NCI-H460 (cell line): ENCODE measurements at places on chromosomes 5 and 9.

DNA sequence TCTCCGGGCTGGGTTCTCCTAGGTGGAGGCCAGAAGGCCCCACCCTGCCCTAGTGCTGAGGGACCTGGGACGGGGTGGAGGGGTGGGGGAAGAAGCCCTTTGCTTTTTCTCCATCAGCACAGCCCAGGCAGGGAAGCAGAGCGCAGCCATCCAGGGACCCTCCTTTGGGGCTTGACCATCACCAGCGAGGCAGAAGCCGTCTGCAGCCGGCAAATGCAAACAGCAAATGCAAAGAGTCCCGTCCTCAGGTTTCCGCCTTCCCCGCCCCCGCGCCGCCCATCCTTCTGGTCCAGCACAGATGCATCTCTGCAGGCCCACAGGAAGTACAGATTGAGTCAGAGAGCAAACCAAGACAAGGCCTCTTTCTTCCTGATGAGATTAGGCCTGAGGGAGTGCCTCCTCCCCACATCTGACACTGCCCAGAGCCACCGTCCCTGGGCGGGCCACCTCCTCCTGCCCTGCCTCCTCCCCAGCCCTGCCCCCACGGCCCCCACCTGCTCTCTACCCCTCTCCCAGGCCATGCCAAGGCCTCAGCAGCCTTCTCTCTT lies 23.4 kb downstream of the CORO2A start:
- no peak for DNase-seq

DNA sequence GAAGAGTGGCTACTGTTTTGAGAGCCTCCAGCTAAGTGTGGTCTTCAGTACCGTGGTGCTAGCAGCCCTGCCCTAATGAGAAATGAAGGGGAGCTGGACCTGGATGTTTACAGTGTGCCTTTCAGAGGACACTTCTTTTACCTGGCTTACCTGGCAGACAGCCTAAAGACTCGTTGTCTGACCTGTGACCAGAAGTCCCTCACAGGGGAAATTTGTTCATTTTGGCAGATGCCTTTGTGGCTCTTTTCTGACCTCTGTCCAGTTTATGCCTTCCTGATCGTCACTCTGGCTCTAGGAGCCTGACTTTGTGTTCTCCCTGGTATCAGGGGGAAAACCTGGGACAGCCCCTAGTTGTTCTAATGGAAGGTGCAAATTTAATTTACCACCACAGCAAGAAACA lies 475.1 kb downstream of the DMRTA1 start:
- no peak for DNase-seq

- no peak for DNase-seq
These were observed 332.9 kb downstream of the DNAH5 start for GRCh38 chr5:13611604-13612003.

DNA sequence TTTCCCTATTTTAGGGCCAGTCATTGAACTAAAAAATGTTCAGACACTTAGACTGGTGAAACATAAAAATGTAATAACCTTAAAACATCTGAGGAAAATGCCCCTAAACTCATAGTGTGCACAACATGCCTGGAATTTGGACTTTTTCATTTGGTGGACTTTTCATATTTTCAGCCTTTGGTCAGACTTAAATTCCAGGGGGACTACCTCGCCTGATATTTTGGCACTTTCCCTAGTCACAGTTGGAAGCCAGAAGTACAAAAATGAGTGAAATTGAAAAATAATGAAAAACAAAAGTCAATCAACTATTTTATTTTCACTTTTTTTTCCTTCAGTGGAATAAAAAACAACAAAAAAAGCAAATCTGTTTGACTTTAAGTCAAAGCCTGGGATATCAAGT lies 256.2 kb downstream of the ACTL7B start:
- DNase-seq, result no peak

GRCh38 chr5:136129445-136129844 lies 3.2 kb upstream of the SMAD5 start:
- DNase-seq, result no peak

DNA sequence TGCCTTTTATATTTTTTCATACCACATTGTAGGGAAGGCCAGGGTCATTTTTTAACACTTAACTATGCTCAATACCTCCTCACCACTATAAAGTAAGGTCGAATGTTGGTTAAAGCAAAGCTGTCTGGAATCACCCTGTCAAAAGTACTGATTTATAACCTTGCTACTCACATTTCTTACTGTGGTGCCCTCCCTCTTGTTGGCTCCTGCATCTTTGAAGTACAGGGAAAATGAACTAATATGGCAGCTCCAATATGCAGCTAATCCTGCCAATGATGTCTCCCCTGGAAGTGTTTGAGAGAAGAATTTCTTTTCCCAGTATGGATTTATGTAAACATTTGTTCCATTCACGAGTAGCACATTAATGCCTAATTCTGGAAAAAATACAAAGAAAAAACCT lies 108.4 kb upstream of the RPS23 start:
- DNase-seq, result no peak

DNA sequence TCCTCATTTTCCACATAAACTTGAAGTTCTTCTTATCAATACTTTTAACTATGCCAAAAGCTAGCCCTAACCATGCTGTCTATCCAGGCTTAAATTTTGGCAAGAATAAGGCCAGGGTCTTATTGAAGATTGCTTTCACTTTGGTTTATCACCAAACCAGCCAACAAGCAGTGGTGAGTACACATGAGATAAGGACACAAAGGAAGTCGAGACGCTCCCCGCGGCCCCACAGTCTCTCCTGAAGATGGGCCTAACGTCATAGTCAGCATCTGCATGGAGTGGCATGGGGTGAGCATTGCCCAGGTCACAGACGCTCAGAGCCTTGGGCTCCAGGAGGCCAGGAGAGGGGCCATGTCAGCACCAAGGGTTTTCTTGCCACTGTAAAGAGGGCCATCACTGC lies 80.3 kb downstream of the ATPSCKMT start:
- no peak for DNase-seq

GRCh38 chr5:170378740-170379139 lies 10.4 kb downstream of the KCNMB1 start:
- DNase-seq, result no peak

- DNase-seq, result no peak
These were observed 61.1 kb downstream of the MED10 start for GRCh38 chr5:6317116-6317798.

DNA sequence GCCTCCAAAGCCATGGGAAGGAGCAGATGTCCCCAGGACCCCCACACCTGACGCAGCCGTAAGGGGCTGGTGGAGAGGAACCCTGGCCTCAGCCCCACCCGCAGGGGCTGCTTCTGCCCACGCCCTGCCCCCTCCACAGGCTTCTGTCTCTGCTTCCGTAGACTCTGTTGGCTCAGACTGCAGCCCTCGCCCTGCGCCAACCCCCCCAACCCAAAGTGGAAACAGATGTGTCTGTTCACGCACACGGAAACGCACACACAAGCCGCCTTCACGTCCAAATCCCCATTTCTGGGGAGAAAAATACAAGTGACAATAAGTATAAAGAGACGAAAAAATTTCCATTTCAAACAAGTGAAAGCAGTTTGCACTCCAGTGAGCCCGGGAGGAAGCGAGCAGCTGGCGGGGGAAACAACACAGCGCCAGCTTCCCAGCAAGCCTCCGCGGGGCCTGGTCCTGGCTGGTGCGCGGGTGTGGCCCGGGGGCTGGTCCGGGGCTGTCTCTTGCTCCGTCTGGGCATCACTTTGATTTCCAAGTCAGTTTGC lies 32.6 kb upstream of the RXRA start:
- DNase-seq, result no peak

- DNase-seq, result no peak
These were observed 91.4 kb downstream of the STRBP start for GRCh38 chr9:123176949-123177348.

DNA sequence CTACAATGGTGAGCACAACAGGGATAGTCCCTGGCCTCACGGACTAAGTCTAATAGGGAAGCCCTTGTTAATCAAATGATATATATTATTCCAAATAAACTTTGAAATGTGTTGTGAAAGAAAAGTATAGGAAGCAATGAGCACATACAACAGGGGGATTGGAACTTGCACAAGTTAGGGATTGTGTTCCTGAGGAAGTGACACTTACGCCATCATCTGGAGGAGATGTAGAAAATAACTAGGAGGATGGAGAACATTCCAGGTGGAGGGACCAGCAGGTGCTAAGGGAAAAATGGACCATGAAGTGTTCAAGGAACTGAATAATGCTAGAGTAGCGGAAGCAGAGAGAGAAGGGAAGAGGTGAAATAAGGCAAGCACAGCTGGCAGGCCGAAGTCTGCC lies 18.8 kb upstream of the RPS23 start:
- no peak for DNase-seq

DNA sequence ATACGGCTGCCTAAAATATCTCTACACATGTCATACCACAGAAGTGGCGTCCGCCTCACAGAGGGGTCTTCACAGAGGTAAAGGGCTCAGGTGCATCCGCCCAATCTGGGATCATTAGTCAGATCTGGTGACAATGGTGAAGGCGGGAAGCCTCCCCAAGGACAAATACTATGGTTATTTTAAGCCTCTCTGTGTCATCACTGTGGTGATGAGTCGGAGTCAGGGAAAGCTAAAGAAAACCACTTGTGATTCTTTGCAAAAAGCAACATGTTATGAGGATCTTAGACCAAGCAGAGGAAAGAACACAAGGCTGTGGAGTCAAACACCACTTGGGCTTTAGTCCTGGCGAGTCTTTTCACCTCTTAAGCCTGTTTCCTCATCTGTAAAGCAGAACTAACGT lies 190.4 kb downstream of the DRD1 start:
- no peak for DNase-seq

DNA sequence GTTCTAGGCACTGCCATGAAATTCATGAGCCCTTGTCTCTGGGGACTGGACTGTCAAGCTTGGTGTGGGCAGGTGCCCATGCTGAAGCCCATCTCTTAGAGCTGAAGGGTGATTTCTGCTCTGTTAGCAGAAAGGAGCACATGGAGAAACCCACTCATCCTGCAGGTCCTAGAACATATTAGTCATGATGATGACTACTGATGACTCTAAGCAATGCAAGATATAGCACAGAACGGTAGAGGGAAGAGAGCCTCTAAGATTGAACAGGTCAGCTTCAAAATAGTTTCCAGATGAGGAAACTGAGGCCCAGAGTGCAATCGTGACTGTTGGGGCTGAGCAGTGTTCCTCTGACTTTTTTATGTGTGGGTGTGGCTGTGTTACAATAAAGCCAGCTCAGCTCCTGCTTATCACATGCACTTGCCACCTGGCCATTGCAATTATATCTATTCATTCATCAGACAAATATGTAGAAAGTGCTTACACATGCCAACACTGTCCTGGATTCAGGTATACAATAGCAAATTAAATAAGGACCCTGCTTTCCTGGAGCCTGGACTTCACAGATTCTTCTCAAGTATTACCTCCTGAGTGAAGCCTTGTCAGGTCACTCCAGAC lies 140.2 kb upstream of the BRINP1 start:
- no peak for DNase-seq

DNA sequence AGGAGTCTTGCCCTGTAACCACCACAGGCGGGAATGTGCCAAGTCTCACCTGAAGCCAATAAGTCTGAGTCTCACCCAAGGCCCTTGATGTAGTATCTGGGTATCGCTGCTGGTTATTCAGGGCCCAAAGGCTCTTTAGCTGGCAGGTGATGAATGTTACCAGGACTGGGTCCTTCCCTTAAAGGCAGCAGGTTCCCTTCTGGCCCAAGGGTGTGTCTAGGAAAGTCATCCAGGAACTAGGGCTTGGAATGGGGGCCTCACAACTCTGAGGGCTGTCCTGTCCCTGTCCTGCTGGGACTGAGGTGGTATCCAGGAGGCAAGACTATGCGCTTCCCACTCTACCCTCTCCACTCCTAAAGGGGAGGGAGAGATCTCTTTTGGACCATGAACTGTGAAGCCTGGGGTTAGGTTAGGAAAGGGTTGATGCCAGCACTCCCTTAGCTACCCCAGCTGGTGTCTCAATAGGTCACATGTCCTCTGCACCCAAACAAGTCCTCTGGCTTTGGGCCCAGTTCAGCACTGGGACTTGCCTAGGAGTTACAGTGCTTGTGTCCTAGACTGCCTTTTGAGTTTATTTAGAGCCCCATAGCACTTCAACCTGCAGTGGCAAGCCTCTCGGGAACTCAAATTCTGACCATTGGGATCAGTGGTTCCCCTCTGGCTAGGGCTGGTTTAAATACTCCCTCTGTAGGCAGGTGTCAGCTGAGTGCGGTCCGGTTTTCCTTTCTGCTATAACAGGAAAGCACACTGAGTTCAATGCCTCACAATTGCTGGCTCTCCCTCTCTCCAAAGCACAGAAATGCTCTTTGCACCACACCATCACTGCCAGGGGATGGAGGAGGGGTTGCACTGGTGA lies 22.5 kb upstream of the RANBP3L start:
- DNase-seq, result no peak

DNA sequence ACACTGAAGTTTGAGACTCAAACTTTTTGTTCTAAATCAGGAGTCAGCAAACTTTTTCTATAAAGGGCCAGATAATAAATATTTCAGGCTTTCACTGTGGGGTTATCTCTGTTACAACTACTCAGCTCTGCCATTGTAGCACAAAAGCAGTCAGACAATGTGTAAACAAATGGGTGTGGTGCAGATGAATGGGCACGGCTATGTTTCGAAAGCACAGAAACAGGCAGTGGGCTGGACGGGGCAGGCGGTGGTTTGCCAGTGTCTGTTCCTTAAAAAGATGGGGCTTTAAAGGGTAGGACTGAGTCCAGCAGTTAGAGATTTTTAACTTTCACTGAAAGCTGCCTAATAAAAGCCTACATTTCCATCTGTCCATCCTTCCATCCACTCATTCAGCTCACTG lies 48.9 kb downstream of the PFDN1 start:
- DNase-seq, result peak; percentile 46

- DNase-seq, result no peak
These were observed 90.2 kb downstream of the F2RL2 start for GRCh38 chr5:76532973-76533372.

GRCh38 chr5:37876943-37877342 lies 37.1 kb upstream of the GDNF start:
- no peak for DNase-seq

DNA sequence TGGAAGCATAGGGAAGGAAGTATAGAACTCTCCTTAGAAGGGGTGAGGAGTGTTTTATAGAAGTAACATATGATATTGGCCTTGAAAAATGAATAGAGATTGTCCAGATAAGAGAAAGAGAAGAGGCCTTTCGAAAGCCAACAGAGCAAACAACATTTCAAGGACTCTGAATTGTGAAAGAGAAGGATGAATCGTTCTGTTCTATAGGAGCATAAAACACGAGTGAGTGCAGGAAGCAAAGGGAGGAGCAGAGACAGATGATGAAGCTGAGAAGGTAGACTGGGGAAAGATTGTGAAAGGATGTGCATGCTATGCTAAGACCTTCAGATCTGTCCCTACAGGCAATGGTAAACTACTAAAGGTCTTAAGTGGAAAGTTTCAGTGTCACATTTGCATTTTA lies 271.0 kb downstream of the TMEM161B start:
- no peak for DNase-seq

GRCh38 chr9:105662184-105663104 lies at the start of gene TAL2:
Gene TAL2 (plus strand): TSS chr9:105662457. CDS start chr9:105662497, 40 bp downstream.
- no peak for DNase-seq

GRCh38 chr5:5437227-5438172 lies 15.0 kb downstream of the ICE1 start:
- DNase-seq, result no peak

GRCh38 chr9:33277484-33277883 lies 12.6 kb downstream of the CHMP5 start:
- DNase-seq, result no peak

GRCh38 chr5:179802207-179802883 lies 4.3 kb downstream of the MGAT4B start:
- no peak for DNase-seq
